ENCODE measurements at places on chromosomes 6 and 20. TPM values are rescaled to one million over a fixed set of nuclear protein-coding genes. Genes with fewer than 3 reads are reported as not detected.

Gene SPDEF
- total RNA-seq, result 0.35 TPM

Gene C6orf15
- not detected for total RNA-seq

Gene ACOT8
- total RNA-seq, result 23.9 TPM

Gene ASIP
- not detected for total RNA-seq

DNA sequence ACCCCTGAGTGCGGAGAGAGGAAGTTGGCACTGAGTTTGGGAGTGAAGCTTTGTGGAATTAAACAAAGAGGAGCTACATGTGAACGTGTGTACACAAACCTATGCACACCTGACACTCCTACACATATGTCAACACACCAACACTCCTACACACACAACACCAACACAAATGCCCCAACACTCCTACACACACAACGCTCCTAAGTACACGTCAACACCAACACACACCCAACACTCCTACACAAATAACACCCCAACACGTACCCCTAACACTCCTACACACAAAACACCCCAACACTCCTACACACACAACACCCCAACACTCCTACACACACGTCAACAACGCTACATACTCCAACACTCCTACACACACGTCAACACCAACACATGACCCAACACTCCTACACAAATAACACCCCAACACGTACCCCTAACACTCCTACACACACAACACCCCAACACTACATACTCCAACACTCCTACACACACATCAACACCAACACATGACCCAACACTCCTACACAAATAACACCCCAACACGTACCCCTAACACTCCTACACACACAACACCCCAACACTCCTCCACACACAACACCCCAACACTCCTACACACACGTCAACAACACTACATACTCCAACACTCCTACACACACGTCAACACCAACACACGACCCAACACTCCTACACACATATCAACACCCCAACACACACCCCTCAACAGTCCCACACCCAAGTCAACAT, 40.1 kb upstream of the ZBP1 start:
- H3K36me3 ChIP-seq, result no peaks in the 10 kb centered on the region
- H3K4me3 ChIP-seq, result no peak overlapping the region
- H3K27me3 ChIP-seq, result no peaks in the 10 kb centered on the region

DNA sequence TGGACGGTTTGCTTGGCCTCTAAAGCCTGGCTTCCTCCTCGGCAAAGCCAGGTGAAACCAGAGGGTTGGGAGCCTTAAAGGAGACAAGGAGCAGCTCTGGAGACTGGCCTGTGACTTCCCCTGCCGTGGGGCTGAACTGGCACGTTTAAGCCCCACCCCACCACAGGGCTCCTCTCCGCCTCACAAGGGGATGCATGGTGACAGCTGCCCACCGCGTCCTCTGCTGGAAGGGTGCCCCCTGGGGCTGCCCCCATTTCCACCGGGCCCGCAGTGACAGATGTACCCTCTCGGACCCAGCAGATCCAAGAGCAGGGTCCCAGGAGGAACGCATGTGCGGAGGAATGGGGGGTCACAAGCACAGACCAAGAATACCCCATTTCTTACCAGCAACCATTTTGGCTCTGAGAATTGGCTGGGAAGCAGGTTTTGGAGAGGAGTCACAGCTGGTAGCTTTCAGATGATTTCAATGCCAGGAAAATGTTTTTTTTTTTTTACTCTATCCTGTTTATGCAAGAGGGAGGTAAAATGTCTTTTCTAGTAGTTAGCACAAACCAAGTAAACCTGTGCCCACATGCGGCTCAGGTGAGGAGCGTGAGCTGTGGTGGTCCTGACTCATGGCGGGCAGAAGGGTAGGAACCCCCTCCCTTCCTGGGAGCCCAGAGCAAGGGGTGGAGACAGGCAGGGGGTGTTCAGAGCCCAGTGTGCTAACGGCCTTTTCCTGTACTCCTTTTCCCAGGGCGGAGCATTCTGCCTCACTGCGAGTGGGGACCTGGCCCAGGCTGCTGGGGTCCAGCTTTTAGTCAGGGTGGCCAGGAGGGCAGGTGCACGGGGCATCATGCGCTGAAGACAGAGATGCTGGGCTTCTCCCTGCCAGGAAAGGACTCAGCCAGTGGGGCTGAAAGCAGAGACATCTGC, 33.0 kb downstream of the FRMD1 start:
- H3K27me3 ChIP-seq, result no peaks in the 10 kb centered on the region
- DNase-seq, result no peak
- H3K4me3 ChIP-seq, result no peak overlapping the region

DNA sequence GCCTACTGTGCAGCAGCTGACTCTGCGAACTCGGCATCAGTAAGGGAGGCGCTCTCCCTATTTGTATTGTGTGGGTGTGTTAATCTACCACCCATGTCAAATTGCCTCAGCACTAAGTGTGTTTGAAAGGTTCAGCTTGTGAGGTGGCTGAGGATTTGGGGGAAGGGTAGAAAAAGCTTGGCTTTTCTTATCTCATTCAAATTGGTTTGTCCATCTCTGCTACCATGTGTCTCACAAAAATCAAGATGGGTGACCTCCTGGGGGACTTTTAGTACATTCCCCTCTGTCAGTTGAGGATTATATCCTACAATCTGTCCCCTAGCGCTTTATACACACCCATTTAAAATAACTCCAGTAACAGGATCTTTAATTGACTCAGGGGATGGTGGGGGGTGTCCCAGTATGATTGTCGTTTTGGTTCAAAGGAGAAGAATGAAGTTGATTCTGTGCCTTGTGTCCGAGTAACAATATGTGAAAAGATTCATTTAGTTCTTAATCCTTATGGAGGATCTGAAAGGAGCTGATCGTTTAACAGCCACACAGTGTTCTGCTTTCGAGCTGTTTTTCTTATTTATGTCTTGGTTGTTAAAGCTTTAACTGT, 609.6 kb downstream of the PKHD1 start:
- no peak overlapping the region for H3K4me3 ChIP-seq
- H3K27me3 ChIP-seq, result no peaks in the 10 kb centered on the region
- H3K27ac ChIP-seq, result no peak overlapping the region
- no peaks in the 10 kb centered on the region for H3K4me1 ChIP-seq
- DNase-seq, result no peak

Gene AGPAT1
- total RNA-seq, result 23.9 TPM

Gene DNAH8
- total RNA-seq, result 0.05 TPM

- no peak for DNase-seq
- no peak overlapping the region for H3K27ac ChIP-seq
- H3K36me3 ChIP-seq, result no peaks in the 10 kb centered on the region
- no peaks in the 10 kb centered on the region for H3K4me1 ChIP-seq
Observed at GRCh38 chr6:154377726-154378125, 21.1 kb upstream of the IPCEF1 start.

Gene MOG
- total RNA-seq, result not detected

DNA sequence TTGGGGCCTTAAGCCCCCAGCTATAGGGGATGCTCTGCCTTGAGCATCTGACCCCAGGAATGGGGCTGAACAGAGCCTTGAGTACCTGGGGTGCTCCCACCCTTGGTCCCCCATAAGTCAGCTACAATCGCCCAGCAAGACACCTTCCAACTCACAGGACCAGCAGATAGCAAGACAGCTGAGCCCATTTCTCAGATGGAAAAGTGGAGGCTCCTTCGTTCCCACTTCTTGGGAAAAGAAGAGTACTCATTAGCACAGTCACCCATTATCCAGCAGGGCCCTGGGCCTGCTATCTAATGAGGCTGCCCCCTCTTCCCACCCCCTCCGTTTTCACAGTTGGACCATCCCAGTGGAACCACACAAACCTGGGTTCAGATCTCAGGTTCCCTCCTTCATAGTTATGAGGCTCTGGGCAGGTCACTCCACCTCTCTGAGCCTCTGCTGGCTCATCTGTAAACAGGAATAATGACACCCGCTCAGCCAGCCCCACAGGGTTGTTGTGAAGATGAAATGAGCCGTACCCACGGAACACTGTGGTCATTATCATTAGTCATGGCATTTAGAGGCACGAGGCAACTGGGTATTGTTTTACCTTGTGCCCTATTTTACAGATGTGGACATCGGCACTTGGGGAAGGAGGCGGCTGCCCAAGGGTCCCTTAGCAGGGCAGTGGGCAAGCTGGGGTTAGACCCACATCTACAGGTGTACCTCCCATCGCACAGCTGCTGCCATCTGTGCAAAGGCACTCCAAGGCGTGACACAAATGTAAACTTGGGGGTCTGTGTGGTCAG, 4.5 kb downstream of the LPIN3 start:
- no peak overlapping the region for H3K27ac ChIP-seq
- no peak for DNase-seq
- H3K27me3 ChIP-seq, result no peaks in the 10 kb centered on the region

Gene BCAS1
- total RNA-seq, result 15.6 TPM

DNA sequence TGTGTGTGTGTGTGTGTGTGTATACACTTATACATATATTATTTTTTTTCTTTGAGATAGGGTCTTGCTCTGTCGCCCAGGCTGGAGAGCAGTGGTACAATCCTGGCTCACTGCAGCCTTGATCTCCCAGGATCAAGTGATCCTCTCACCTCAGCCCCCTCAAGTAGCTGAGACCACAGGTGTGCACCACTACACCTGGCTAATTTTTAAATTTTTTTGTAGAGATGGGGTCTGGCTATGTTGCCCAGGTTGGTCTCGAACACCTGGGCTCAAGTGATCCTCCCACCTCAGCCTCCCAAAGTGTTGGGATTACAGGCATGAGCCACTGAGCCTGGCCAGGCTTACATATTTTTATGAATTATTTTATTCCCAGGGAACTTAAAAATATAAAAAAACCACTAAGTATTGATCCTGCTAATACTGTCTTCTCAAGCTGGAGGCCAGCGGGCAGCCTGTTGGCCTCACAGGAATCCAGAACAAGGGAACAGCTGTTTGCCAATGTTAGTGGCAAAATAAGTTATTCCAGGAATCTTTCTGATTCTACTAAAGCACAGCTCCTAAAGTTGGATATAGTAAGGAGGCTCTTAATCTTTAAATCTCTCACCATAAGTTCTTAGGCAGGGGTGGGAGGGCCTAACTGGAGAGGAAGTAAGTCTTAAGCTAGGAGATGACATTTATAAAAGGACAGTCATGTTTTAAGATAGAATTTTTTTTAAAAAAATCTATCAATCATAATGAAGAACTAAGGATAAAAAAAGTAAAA, 135.5 kb upstream of the NUP153 start:
- H3K27me3 ChIP-seq, result no peaks in the 10 kb centered on the region
- no peak overlapping the region for H3K4me3 ChIP-seq
- H3K4me1 ChIP-seq, result no peaks in the 10 kb centered on the region
- no peak overlapping the region for H3K27ac ChIP-seq
- H3K36me3 ChIP-seq, result no peaks in the 10 kb centered on the region

- DNase-seq, result no peak
- H3K27me3 ChIP-seq, result no peaks in the 10 kb centered on the region
- no peaks in the 10 kb centered on the region for H3K36me3 ChIP-seq
Observed at GRCh38 chr20:17807651-17808050, 107.9 kb downstream of the BANF2 start.
